ENCODE measurements at places on chromosomes 7 and 10.

- DNase-seq, result no peak
Observed at GRCh38 chr10:102777711-102778453, 34.1 kb downstream of the WBP1L start.

GRCh38 chr10:25036381-25036780, 20.0 kb downstream of the THNSL1 start:
- DNase-seq, result no peak

DNA sequence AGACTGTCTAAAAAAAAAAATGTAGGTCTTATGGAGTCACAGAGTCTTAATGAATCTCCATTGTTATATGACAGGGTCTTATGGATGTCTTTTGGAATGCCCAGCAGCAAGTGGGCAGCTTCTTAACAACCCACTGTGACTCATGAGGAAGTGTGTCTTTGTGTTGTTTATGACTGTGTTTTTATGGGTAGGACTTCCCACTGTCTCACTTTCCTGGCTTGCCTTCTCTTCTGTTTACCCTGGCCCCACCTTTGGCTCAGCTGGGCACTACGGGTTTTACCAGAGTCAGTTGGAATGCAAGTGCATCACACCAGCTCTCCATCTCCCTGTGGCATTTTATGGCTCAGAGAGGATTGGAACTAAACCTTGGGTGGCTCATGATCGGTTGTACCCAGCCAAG, 580.5 kb downstream of the AUTS2 start:
- DNase-seq, result no peak

DNA sequence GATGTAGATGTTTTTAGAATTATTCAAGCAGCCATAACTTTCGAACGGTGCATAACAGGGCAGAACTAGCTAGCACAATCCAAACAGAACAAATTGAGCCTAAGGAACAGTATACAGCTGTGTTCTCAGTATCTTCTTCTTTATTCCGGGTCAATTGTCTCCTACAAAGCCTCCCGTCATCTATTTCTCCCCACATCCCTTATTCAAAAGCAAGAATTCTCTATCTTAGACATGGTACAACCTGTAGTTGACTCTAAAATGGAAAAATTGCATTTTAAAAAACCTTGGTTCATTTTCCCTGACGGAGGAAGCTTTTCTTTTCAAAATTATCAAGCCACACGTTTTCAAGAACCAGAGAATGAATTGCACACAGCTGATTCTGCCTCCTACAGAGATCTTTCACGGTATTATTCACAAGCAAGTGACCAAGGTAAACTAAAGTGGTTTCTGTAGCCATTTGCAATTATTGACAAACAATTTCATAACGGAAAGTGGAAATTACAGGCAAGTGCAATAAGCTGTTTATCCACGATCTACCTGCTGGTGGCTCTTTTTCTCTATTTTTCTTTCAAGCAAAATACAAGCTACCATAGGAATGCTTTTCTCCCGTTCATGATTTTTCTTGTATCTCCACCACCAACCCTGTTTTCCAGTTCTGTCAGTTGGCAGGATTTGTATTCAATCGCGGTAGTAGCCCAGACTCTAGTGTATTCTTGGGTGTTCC, 2.3 kb downstream of the GRM8 start:
- DNase-seq, result no peak

DNA sequence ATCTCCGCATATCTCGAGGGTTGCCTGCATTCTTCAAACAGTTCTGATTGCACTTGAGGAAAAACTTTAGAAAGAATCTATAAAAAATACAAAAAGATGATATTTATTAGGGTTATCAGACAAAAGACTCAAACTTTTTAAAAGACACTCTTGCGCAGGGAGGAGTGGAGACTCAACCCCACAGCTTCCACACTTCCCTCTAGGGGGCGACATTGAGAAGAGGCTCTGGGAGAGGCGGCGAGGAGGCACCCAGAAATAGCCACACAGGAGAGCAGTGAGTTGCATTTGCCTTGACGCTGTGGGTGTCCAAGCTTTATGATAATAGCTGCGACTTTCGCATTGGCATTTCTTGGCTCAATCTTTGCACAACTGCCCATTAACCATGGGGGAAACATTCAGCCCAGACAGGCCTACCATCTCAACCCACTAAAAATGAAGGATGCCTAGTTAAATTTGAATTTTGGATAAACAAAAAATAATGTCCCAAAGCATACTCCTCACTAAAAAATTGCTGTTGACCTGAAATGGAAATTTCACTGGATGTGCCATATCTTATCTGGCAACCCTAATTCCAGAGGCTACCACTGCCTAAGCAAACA, 86.2 kb downstream of the EBF3 start:
- no peak for DNase-seq

DNA sequence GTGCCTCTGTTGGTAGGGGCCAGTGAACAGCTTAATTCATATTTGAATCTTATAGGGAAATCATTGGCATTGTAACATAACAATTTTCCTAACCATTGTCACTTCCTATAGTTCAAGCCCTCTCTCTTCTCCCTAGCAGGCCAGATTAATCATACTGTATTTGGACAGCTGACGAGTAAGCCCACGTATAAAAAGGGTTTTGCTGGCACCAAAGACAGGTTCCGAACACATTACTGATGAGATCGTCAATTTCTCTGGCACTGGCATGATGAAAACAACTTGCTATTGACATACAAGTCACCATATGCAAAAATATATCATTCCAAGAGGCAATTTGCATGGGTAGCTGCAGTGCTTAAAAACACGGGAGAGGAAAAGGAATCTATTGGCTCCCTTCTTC, 891.1 kb upstream of the AUTS2 start:
- DNase-seq, result no peak

DNA sequence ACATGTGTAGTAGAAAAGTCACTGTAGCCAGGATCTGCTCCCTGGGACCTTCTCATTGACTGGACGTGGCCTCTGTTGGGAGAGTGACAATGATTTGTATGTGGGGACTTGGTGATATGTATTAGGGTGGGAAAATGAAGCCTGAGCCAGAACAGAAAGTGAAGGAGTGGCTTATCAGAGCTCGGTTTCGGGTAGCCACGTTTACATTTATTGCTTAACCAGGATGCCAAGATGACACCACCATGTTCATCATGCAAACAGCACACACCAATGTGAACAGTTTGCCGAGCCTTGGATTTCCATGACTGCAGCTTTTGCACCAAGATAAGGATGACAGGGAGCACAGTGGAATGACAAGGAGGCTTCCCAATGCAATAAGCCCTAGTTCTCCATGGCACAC, 112.8 kb upstream of the STK17A start:
- DNase-seq, result no peak

DNA sequence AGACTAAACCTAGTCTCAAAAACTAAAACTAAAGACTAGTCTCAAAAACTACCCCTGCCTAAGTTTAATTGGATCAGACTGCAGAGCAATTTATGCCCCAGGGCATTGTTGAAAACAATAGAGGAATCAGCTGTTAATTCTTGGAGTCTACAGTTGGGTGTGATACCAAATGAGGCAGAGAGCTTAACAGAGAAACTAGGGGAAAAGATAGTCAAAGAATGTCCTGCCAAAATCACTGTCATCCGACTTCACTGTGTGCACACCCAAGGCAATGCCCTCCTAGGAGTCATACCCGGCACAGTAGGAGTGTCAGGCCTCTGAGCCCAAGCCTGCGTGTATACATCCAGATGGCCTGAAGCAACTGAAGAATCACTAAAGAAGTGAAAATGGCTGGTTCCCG, 90.5 kb upstream of the TOMM7 start:
- no peak for DNase-seq

DNA sequence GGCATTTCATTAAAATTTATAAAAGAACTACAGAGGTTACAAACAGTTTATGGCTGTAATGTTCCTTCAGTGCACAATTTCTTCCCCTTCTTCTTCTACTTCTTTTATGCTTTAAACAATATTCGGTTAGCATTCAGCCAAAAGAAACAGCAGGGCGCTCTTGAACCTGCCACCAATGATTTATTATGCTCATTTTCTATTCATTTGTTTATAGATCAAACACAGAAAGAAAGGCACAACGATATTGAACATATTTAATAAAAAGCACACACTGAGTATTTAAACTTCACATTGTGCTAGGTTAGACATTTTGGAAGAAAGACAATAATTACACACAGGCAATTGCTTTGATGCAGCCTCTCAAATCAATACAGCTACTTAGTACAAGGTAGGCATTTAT, 1025.8 kb upstream of the LRRN3 start:
- no peak for DNase-seq

GRCh38 chr10:132132421-132132841, 54.3 kb upstream of the DPYSL4 start:
- DNase-seq, result no peak

DNA sequence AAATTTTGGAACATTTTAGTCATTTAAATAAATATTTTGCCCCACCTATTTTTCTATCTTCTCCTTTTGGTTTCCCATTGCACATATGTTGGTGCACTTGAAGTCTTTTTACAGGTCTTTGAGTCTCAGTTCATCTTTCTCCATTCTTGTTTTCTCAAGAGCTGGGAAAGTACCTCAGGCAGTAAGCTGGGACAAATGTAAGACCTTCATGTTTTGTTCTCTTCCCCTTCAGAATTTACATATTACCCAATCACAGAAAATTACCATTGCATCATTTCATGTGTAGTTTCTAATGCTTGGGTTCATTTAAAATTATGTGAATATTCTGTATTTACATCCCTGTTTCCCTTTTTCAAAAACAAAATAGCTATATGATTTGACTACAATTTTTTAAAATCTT, 1150.0 kb upstream of the POT1 start:
- DNase-seq, result no peak

DNA sequence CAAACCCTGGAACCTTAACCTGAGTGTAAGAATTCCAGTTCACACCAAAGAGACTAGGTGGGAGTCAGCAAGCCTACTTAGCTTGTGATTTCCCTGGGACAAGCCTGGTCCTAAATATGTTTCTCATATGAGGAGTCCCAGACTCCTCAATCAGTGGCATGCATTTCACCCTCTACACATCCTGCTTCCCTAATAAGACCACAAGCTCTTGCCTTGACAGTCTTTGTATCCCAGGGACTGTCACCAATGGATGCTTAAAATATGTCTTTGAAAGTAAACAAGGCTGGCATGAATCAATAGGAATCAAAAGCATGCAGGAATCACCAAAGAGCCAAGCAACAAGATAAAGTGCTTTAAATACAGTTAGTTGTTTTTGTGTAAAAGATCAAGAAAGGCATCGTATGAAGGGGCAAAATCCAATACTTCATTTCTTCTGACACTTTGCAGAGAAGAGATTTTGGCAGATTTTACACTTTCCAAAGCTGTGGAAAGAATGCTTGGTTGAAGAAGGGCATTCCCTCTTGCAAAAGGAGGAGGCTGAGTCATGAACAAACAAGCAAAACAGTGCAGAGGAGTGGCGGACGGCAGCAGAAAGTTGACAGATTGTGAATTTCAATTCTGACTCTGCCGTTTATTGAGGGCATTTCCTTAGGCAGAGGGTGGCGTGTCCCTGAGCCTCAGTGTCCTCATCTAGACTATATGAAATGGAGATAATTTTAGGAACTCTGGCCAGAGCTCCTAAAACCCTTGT, 8.5 kb upstream of the NFE2L3 start:
- DNase-seq, result no peak

GRCh38 chr7:155164316-155164715, 94.2 kb downstream of the HTR5A start:
- no peak for DNase-seq

GRCh38 chr7:87001214-87001613, 58.2 kb downstream of the ELAPOR2 start:
- DNase-seq, result no peak

- DNase-seq, result no peak
Observed at GRCh38 chr7:151623766-151624165, 104.1 kb upstream of the RHEB start.

- DNase-seq, result no peak
Observed at GRCh38 chr7:155692317-155692716, 47.9 kb downstream of the RBM33 start.

GRCh38 chr10:25828475-25828874, 105.6 kb upstream of the MYO3A start:
- no peak for DNase-seq

GRCh38 chr7:155147624-155148023, 77.5 kb downstream of the HTR5A start:
- no peak for DNase-seq

DNA sequence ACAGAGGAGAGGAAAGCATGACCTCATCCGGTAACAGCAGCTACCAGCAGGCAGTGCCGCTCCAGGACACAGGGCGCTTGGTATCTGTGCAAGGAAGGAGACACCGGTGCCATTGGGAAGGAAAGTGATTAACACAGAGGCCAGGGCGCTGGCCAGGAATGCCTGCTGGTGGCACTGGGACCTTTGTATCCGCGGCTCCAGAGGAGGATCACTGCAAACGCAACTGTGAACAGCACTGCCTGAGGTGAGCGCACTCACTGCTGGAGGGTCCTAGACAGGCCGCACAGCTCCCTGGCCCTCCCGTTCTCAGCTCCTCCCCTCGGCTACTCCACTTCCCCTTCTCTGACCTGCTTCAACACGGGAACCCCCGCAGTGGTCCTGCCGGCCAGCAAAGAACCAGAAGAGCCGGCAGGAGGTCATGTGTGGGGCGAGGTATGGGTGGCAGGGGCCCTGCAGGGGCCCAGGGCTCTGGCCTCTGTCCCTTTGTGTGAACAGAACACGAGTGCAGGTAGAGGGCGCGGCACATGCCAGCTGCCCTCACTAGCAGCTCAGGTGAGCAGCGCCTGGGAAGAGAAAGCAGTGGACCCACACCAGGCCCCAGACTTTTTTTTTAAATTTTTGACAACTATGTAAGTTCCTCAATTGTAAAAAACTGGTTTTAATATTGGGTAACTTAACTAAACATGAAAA, 107.6 kb downstream of the VIPR2 start:
- DNase-seq, result no peak

DNA sequence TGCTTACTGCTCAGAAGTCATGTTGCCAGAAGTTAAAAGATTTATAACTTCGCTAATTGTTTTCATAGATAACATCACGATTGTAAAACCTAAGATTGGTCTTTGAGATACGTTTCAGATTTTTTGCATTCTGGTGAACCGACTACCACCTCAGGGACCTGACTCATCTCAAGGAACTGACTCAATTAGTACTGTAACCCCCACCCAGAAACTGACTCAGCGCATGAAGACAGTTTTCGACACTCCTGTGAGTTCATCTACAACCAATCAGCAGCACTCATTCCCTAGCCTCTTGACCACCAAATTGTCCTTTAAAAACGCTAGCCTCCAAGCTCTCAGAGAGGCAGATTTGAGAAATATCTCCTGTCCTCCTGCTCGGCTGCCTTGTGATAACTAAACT, 72.3 kb downstream of the ELMO1 start:
- no peak for DNase-seq

DNA sequence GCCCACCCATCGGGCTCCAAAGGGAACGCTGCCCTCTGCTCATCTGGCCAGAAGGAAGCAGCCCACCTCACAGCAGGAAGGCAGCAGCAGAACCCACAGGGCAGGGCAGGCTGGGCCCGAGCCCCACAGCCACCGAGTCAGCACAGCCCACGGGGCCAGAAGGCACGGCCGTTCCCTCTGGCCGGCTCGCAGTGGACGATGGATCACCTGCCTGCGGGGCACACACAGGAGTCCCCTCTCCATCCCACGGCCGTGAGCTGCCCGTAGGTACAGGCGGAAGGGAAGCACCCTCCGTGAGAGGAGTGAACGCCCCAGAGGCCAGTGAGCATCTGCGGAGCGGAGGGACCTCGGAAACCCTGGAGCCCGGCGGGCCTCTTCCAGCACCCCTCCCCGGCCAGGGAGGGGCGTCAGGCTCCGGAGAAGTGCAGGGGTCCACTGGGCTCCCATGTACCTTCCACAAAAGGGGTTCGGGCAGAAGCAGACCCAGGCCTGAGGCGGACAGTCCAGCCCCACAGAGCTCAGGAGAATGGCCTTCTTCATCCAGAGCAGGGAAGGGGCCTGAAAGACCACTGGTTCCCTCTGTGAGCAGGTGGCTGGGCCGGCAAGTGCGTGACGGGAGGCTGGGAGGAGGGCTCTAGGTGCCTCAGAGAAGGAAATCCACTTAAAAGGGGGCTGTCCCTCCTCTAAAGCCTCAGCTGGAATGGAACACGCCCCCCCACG, 11.7 kb downstream of the NUDT1 start:
- no peak for DNase-seq

Data from caudate nucleus (tissue), 63 donors.